Astrocyte of the cerebellum (primary cell): ENCODE measurements at places on chromosomes 13 and 19.

GRCh38 chr19:47446534-47447469, 24.9 kb downstream of the SLC8A2 start:
- no peak for DNase-seq

- DNase-seq: no peak
Measured at GRCh38 chr19:1648920-1649541, 3.4 kb downstream of the TCF3 start.

DNA sequence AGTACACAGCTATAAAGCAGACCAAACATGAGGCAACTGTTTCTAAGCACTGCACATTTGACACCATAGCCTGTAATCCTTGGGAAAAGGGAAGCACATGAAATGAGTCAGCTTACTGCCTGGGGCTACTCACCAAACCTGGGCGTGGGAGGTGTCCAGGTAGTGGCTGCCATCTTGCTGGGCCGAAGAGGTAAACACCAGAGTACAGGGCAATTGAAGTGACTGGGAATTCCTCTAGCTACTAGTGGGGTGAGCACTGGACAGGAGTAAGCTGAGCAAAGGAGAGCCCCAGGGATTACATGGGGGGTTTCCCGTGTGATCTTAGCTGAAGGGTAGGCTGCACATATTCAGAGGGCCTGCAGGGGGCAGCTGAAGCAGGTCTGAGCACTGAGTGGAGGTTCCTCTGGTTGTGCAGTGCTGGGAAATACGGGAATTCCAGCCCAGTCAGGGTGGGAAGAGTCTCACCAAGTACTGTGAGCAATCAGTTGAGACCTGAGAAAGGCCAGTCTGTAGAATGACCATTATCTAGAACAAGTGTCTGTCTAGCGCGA, 140.5 kb downstream of the SLC7A1 start:
- no peak for DNase-seq

- no peak for DNase-seq
Measured at GRCh38 chr13:111115061-111115964, at the start of gene ARHGEF7. TSS of gene ARHGEF7 (plus strand) at chr13:111115310. CDS start at chr13:111115527, 217 bp downstream.

GRCh38 chr13:75135325-75135825, 346.6 kb downstream of the TBC1D4 start:
- DNase-seq: peak; percentile 95

DNA sequence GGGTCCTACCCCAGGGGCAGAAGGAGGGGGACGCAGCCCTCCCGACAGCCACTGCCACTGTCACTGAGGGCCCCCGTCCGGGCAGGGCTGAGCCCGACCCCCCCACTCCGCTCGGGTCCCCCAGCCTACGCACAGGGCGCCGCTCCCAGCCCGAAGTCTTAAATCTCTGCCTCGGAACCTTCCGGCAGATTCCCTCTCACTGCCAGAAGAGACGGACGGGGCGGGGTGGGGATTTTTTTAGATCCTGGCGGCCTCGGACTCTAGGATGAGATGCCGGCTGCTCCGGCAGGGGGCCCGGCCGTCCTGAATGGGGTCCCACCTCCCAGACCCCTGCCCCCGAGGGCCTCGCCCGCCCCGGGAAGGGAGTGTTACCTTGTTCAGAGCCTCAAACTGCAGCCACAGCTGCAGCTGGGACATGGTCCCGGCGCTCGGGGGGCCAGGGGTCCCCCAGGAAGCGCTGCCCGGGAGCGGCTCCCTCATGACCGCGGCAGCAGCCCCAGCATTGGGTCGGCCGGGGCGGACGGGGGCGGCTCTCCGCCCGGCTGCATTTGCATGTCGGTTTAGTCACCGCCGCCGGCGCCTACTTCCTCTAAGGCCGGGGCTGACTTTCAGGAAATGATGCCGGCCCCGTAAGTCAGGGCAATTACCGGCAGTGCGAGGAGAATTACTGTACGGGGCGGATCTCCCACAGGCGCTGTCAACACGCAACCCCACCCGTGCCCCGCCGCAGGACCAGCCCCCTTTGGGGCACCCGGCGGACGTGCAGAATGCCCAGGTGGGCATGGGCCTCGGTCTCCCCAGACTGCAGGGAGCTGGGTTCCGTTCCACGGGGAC, 28.1 kb downstream of the GPX4 start:
- DNase-seq: peak; percentile 63

DNA sequence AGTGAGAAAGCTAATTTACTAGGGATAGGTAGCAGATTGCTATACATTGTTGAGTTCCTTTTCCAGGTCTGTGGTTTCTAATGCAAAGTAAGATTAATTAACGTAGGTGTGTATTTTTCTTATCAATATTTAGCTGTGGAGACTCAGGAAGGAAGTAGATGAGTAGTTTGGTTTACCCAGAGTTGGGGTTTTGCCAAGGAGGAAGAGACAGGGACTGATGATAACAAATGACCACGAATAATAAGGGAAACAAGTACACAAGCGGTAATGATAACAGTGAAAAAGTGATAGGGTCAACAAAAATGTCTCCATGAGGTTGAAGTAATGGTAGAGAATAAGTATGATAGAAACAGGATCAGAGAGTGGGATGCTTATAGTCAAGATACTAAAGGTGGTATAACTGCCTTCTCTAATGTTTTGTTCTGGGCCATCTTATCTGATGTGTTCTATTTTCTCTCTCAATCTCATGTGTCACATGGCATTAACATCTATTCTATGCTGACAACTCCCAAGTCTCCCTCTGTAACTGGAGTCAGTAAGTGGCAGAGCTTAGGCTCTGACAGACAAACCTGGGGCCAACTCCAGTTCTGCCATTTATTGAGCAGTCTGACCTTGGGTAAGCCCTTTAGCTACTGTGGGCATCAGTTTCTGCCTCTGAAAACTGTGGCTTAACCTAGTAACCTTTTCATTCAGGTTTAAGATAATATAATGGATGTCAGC, 8.8 kb downstream of the OBI1 start:
- no peak for DNase-seq

DNA sequence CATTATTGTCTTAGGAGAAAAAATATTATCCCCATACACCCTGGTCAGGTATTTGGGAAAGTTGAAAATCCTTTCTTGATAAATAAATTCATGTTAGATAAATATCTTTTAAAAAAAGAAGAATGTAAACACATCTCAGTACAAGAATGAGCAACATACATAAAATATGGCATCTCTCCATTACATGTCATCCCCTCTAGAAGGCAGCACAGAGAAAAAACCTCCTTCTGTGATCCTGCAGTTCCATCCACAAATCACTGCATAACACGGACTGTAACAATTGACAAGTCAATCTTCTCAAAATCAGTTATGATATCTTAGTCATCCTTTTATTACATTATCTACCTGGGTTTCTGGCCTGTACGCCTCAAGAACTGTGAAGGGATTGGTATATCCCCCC, 683.9 kb upstream of the KLHL1 start:
- no peak for DNase-seq

GRCh38 chr13:43766725-43767124, 20.0 kb downstream of the ENOX1 start:
- no peak for DNase-seq

- no peak for DNase-seq
Measured at GRCh38 chr19:39356647-39357046, 14.4 kb downstream of the SAMD4B start.
